ENCODE measurements at places on chromosomes 1 and 21. TPM values are rescaled to one million over a fixed set of nuclear protein-coding genes. Genes with fewer than 3 reads are reported as not detected.

DNA sequence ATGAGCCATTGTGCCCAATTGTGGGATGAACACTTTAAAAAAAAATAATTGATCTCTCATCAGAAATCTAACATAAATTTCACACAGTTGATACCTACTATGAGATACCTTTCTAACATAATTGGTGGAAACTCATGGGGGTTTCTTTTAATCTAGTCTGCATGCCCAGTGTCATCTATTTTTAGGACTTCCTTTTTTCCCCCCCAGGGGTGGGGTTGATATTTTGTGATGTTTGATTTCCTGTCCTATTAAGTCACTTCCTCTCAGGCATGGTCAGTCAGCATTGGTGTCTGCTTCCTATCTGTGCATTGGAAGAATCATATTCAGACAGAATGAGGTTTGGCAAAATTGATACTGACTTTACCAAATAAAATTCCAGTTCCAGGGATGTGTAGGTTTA is 21.5 kb downstream of the NFYC start:
- H3K36me3 ChIP-seq: no peaks in the 10 kb centered on the region
- H3K27me3 ChIP-seq: no peaks in the 10 kb centered on the region
- no peak overlapping the region for H3K27ac ChIP-seq
- H3K4me1 ChIP-seq: peaks cover 11% of the 10 kb centered on the region
- no peak for DNase-seq
- no peak overlapping the region for H3K4me3 ChIP-seq

DNA sequence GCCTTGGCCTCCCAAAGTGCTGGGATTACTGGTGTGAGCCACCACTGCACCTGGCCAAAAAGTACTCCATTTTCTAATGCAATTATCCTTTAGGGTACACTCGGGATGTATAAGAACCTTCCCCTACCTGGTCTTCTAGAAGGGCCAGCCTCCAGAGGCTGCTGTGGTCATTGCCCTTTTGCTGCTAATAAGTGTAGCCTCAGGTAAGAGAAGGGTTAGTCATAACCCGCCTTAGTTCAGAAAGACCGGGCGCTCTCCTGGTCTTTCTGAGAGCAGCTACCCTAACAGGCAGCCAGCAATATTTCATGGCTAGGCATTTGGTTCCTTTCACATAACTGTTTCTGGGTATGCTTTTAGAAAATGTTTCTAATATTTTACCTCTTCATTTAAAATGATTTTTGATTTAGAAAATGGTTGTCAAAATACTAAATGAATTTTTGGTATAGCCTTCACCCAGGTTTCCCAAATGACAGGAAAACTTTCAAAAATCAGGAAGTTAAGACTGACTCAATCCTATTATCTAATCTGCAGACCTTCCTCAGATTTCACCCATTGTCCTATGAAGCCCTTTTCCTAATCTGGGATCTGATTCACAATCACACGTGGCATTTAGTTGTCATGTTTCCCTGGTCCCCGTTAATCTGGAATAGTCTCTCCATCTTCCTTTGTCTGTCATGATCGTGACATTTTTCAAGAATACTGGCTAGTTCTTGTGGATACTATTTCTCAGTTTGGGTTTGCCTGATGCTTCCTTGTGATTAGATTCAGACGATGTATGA is 479.0 kb downstream of the SIPA1L2 start:
- H3K27ac ChIP-seq: no peak overlapping the region
- H3K27me3 ChIP-seq: no peaks in the 10 kb centered on the region

- peaks cover 17% of the 10 kb centered on the region for H3K36me3 ChIP-seq
- H3K4me1 ChIP-seq: no peaks in the 10 kb centered on the region
- no peaks in the 10 kb centered on the region for H3K27me3 ChIP-seq
- no peak overlapping the region for H3K4me3 ChIP-seq
- no peak overlapping the region for H3K27ac ChIP-seq
- no peak for DNase-seq
These were observed 34.0 kb downstream of the PCSK9 start for GRCh38 chr1:55073187-55073916.

- H3K4me3 ChIP-seq: no peak overlapping the region
- H3K4me1 ChIP-seq: no peaks in the 10 kb centered on the region
- no peak overlapping the region for H3K27ac ChIP-seq
- H3K36me3 ChIP-seq: no peaks in the 10 kb centered on the region
These were observed 184.9 kb downstream of the NCAM2 start for GRCh38 chr21:21183092-21183491.

- DNase-seq: no peak
- H3K36me3 ChIP-seq: no peaks in the 10 kb centered on the region
- no peak overlapping the region for H3K4me3 ChIP-seq
These were observed 49.3 kb upstream of the TARBP1 start for GRCh38 chr1:234528074-234528865.

CGN gene
- total RNA-seq: under 0.01 TPM

CCDC181 gene
- total RNA-seq: 0.66 TPM

C1orf87 gene
- total RNA-seq: under 0.01 TPM
